NCI-H2029 treated with DMSO at 0.1 percent for 48 hours (cell line): ENCODE measurements at places on chromosomes 5 and 9.
A peak's percentile ranks its signal among the peaks of the same experiment; 100 is the strongest.

DNA sequence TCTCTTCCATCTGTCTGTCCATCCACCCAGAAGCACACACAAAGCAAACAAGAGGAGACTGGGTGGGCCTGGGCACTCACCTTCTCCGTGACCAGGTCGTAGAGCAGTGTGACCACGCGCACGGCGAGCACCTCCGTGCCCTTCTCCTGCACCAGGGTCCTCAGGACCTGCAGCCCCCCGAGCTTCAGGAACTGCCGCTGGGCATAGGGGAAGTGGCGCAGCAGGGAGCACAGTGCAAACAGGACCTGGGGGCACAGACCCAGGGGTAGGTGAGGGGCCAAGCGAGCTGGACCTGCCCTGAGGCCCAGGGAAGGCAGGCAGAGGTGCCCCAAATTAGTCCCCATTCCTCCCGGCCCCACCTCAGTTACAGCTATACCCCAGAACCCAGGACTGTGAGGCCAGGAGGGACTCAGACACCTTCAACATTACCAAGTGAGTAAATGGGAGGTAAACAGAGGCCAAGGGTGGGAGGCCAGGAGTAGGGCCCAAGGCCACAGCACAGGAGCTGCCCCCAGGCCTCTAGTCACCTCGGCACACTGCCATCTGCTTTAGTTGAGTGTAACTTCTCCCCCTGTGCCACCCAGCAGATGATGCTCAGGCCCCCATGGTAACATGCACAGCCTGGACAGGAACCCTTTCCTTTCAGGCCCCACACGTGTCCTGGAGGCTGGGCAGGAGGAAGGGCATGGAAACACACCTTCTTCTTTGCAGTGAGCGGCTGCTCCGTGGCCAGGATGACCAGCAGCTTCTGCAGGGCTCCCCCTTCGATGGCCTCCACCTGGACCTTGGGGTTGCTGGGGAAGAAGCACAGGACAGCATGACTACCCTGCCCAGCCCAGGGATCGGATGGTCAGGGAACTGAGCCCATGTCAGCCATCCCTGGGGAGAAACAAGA is 76.2 kb upstream of the LRRTM2 start:
- DNase-seq: no peak

DNA sequence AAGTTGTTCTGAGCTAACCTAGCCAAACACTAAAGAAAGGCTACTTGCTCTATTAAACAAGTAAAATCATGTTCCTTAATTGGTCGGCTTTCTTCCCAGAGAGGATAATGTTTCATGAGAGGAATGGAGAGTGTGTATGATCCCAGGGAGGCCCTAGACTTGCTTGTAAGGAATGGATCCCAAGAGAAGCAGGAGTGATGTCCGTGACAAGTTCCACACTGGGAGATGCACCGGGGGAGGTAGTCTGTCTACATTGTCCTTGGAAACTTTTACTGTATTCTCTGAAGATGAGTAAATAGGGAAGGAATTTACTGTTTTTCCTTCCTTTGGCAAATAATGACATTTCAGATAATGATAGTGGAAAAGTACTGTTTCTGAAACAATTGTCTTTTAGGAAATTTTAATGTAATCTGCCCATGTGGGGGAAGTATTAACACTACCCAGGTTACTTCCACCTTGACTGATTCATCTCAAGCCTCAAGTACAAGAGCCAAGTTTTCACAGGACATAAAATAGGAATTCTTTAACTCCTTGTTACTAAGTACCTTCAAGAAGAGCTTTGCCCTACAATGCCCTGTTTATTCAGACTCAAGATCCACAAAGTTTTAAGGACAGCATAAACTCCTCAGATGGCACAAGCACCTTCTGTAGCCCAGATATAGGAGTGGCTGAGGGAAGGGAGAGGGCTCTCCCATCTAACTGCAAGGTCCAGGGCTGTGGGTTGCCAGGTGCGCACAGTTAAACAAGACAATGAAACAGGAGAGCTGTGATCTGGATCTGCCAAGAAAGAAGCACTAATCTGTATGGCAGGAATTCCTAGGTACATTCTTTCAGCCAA is 152.1 kb downstream of the GNA14 start:
- peak; percentile 20 for DNase-seq

GRCh38 chr9:33676746-33677505 is 118.4 kb upstream of the PRSS3 start:
- DNase-seq: no peak

DNA sequence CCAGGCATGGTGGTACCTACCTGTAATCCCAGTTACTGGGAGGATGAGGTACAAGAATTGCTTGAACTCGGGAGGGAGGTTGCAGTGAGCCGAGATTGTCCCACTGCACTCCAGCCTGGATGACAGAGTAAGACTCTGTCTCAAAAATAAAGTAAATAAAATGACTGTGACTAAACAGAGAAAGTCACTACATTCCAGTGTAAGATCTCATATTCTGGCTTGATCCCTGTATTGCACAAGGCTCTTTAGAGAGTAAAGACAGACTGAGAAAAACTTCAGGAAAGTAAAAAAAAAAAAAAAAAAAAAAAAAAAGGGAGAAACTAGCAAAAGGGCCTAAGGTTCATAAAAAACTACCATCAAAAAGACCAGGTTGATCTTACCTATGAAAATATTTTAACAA is 106.6 kb upstream of the PJA2 start:
- DNase-seq: no peak

DNA sequence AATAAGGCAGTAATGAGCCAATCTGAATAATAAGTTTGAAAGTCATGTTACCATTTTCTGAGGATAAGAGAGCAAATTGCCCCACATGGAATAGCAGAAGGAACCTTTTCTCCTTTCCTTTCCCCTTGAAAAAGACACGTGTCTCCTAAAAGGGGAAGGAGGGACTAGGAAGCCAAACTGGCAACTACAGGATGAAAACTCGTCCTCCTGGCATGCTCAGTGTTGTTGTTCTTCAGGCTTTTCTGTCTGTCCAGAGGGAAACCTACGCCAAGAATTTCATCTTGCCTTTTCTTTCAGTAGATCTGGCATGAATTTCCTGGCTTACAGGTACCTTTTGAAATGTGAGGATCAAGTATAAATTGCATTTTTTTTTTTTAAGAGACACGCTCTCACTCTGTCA is 355.9 kb upstream of the TLE4 start:
- no peak for DNase-seq

DNA sequence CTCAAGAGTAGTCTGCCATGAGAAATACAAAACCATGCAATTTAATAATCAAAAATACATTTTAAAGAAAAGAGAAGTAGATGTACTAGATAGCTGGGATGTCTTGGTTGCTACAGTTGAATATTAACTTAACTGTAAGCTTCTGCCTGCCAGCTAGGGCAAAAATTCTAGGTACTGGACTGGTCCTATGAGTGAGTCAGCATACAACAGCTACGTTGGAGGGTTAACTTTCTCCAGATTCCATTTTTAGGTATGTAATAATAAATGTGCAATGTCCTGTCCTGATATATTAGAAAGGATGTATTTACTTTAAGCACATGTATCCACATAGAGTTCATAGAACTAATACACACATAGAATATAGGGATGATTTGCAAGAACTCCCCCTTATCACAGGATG is 230.1 kb downstream of the CAAP1 start:
- no peak for DNase-seq

GRCh38 chr5:6117212-6117611 is 261.1 kb downstream of the MED10 start:
- DNase-seq: no peak

DNA sequence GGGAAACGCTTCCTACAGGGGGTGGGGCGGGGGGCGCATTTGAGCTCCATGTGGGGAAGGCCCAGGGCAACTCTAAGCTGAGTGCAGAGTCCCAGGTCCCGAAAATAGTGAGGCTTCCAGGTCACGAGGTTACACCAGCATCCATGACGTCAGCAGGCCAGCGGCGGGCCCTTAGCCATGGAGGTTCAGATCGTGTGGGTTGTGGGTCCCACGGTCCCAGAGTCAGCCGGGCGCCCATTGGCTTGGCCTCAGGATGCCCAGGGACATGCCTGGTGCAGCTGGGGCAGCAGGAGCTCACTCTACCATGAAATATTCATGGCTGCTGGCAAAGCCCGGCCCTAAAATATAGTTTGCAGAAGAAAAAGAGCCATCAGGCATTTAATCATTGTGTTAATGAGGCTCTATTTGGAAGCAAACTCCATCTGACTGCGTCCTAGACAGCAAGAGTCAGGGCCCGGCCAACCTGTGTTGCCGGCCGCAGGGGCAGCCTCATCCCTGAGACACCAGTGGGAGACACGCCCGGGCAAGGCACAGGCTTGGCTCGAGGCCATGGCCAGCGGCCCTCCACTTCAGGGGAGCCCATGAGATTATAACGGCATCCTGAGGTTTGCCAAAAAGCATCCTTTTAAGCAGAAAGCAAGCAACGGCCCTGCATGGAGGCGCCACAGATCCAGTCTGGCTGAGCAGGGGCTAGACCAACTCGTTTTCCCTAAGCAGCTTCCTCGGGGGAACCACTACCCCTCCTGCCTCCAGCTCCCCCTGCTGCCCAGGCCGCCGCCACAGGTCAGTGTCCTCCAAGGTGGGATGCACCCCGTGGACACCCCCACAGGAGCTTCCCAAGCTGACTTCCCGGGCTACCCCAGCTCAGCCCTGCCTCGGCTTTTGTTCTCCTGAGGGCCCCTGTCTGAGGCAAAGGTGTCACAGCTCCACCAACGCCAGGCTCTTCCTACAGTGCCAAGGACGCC is 108.9 kb upstream of the PPP1R26 start:
- no peak for DNase-seq
